ENCODE measurements at places on chromosomes 2 and 18. TPM values are rescaled to one million over a fixed set of nuclear protein-coding genes. Genes with fewer than 3 reads are reported as not detected.

BAZ2B gene
- 17.0 TPM for total RNA-seq

G6PC2 gene
- total RNA-seq: not detected

CFAP65 gene
- total RNA-seq: not detected

TMEM169 gene
- 1.4 TPM for total RNA-seq

MTCL1 gene
- 0.95 TPM for total RNA-seq

TMEM37 gene
- total RNA-seq: not detected

CCDC68 gene
- 0.17 TPM for total RNA-seq

ALPI gene
- total RNA-seq: not detected

ERMN gene
- total RNA-seq: 1.8 TPM

CYS1 gene
- total RNA-seq: not detected

ASB18 gene
- total RNA-seq: not detected

COL5A2 gene
- total RNA-seq: 0.32 TPM

LGALSL gene
- total RNA-seq: 2.2 TPM

MAL gene
- total RNA-seq: 65.9 TPM

EML6 gene
- total RNA-seq: 1.0 TPM

WDR54 gene
- 194 TPM for total RNA-seq

SAG gene
- 1.7 TPM for total RNA-seq

TMEFF2 gene
- not detected for total RNA-seq

HOXD4 gene
- total RNA-seq: not detected

SLC5A7 gene
- total RNA-seq: not detected

OSBPL1A gene
- 2.8 TPM for total RNA-seq

RANBP2 gene
- total RNA-seq: 81.6 TPM

DBI gene
- 82.5 TPM for total RNA-seq

SLC20A1 gene
- 124 TPM for total RNA-seq
